Activated CD8-positive, alpha-beta memory T cell treated with anti-CD3 and anti-CD28 coated beads for 48 hours (primary cell): ENCODE measurements at places on chromosomes 3 and 15.

DNA sequence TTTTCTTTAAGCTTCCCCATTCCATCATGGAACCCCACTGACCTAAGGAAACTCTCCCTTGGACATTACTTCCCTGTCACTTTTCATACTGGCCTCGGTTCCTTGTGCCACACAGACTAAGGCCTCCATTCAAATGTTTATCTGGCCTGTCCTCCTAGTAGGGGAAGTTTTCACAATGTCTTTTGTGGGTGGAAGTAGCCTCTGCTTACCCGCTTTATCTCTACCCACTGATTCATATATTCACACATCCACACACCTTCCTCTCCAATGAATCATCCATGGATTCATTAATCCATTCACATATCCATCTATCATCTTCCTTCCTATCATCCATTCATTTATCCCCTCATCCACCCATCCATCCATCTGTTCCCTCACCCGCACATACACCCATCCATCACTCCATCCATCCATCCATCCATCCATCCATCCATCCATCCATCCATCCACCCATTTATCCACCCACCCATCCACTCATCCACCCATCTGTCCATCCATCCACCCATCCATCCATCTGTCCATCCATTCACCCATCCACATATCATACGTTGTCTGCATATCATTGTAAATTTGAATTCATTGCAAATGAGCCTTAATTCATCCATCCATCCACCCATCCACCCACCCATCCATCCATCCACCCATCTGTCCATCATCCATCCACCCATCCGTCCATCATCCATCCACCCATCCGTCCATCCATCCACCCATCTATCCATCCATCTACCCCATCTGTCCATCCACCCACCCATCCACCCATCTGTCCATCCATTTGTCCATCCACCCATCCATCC lies 49.1 kb downstream of the IQSEC1 start:
- DNase-seq: no peak

DNA sequence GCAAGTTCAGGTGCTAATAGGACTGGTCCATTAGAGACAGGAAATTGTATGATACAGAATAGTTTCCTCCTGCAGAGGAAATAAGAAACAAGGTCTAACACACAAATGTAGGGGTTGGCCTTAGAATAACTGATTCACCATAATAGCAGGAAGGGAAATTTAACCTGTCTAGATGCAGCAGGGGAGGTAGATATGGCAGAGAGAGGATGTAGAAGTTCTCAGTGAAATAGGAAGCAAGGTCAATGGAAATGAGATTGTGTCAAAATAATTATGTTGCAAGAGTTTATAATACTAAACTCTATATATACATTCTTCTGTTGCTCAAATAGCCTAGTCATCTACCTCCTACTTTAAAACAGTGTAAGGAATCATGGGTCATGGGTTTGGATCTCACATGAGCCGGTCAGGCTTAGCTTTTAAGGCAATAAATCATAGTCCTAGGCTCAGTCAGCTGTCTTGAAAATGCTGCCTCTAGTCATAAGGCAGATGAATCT lies 17.0 kb downstream of the BCL2A1 start:
- no peak for DNase-seq

DNA sequence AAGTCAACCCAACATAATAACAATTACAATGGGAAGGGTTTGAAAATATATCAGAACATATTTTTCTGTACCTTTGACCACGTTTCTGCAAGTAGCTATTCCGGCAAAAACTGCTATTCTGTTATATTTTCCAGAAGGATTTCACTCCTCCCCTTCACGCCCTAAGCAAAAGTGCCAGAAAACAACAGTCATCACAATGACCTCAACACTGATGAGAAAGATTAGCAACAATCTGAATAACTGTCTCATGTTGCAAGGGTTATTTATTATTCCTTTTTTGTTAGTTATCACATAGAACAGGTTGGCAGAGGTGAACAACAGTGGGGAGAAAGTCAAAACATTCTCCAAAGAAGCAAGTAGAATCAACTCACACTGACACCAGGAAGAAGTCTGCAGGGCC lies 269.4 kb upstream of the ARRDC4 start:
- DNase-seq: no peak

DNA sequence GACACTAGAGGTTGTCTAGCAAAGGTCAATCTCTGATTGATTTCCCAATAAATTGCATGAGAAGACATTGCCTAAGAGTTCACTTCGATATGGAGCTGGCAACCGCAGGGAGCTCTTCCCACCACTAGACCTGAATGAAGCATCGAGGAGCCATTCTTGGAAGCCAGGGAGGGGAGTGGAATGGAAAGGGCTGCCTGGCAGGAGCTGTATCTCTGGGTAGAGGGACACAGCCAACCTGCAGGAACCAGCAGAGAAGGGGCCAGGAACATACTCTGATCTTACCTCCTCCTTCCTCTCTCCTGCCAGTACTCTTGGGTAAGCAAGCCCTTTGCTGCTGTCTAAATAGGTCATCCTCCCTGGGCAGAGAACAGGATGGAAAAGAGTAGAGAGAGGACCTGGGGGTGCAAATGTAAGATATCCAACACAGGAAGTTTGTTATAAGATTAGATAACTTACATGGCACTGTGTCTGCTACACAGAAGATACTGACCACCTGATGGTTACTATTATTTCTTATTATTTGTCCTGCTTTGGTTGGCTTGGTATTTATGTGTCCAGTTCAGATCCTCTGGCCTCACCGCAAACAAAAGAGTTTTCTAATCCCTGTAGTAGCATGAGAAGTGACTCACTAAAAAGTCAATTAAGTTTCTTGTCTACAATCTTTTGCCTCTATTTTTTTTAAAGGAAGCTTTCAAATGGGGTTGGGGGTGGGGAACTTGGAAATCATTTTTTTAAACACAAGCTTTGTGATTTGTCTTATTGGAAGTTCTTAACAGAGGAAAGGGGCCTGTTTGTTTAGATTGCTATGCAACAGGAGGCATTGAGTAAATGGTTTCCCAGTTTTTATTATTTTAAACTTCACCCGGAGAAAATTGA lies 156.7 kb upstream of the TSC22D2 start:
- DNase-seq: no peak
